ENCODE measurements at places on chromosomes 12 and 14.

DNA sequence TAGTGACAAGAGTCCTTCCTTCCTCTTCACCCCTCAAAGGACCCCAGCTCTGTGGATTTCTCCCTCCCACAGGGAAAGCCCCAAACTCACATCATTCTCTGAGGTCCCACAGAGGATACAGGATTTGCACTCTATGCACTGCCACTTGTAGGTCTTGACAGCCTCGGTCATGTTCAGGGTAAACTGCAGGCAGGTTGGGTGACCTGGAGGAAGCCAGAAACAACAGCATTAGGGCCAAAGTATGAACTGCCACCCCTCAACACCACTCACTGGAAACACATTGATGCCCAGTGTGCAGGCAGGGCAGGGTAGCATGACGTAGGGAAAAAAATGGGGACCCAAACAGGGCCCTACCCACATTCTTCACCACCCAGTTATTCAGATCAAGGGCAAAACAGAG, 264.4 kb downstream of the DPF3 start:
- DNase-seq: no peak

DNA sequence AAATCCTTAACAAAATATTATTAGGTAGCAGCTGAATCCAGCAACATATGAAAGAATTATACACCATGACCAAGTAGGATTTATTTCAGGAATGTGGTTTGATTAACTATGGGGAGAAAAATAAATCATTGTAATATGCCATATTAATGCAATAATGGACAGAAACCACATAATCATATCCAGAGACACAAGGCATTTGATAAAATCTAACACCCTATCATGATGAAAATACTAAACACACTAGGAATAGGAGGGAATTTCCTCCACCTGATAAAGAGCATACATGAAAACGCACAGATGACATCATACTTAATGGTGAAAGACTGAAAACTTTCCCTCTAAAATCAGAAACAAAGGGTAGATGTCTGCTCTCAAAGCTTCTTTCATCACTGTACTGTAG, 238.9 kb downstream of the PHLDA1 start:
- DNase-seq: no peak

DNA sequence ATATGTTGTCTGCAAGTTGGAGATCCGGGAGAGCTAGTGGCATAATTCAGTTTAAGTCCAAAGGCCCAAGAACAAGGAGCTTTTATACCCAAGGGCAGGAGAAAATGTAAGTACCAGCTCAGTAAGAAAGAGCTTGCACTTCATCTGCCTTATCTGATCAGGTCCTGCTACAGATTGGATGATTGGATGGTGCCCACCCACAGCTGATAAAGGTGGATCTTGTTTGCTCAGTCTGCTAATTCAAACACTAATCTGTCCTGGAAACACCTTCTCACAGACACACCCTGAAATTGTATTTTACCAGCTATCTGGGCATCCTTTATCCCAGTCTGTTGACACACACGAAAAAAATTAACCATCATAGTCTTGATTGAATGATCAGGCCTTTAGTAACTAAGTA, 230.7 kb upstream of the SLC16A7 start:
- DNase-seq: no peak

DNA sequence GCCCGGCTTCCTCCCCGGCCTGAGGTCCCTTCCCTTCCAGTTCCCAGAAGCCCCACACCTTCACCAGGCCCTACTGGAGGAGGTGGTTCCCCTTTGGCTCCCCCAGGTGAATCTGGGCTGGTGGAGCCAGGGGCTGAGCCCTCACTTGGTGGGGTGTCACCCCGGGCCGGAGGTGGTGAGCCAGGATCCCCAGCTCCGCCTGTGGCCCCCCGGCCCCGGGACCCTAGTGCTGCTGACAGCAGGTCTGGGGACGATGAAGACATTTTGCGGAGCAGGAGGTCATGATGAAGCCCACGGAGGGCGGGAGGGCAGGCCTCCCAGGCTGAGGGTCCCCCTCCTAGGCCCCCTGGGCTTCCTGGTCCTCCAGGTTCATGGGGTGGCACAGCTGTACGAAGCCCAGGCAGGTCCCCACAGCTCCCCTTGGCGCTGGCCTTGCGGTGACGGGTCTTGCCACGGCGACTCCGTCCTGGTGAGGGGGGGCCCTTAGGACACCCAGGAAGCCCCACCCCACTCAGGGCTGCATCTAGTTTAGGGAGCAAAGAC, 16.6 kb downstream of the MAP3K12 start:
- no peak for DNase-seq

DNA sequence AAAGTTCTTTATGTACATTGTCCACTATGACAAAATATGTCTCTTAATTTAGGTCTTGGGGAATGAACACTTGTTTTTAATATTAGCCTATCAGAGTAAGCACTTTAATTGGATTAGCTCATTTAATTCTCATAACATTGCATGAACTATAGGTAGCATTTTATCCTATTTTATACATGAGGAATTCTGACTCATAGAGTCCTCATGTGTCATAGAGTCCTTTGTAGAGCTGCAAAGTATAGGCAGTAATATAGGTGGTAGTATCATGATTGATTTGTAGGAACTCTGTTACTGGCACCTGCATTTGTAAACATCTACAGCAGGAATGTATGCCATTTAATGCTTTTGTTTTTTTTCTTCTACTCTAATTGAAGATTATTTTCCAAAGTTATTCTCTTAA, 96.0 kb downstream of the GPHN start:
- no peak for DNase-seq

- no peak for DNase-seq
Measured at GRCh38 chr12:118922405-118922804, 58.9 kb upstream of the SRRM4 start.

- no peak for DNase-seq
Measured at GRCh38 chr14:69464379-69464778, 20.1 kb upstream of the PLEKHD1 start.

- DNase-seq: no peak
Measured at GRCh38 chr14:78978896-78979295, 808.7 kb downstream of the NRXN3 start.

Measured in stimulated activated CD8-positive, alpha-beta memory T cell treated with anti-CD3 and anti-CD28 coated beads, Interleukin-4, amount 100 ng/mL, for 1 hour (primary cell).